ENCODE measurements at places on chromosomes 3 and 15.

GRCh38 chr15:66822114-66822513 lies 120.1 kb downstream of the SMAD6 start:
- DNase-seq = no peak

DNA sequence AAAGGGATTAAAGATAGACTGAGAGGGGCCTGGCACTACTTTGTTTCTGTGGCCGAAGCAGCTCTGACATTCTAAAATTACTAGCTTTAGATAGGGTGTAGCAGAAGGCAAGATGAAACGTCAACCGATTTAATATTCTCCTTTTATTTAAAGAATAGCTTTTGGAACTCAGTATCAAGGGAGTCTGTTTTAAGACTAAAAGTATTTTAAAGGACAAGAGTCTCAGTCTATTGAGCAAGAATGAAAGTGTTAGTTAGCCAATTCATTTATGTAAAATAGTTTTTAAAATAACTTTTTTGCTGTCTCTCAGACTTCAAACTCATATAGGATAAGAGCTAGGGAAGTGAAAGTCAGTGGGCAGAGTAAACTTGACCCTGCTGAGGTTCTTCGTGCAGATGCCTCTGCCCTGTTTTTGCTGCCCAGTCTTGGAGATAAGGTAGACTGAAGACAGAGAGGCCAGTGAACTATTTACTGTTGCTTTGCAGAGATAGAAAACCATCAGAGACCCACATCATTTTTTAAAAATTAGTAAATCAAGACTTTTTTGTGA lies 1090.9 kb downstream of the ROBO2 start:
- no peak for DNase-seq

GRCh38 chr15:52677593-52678467 lies 1.4 kb downstream of the ATOSA start:
- peak; percentile 38 for DNase-seq

DNA sequence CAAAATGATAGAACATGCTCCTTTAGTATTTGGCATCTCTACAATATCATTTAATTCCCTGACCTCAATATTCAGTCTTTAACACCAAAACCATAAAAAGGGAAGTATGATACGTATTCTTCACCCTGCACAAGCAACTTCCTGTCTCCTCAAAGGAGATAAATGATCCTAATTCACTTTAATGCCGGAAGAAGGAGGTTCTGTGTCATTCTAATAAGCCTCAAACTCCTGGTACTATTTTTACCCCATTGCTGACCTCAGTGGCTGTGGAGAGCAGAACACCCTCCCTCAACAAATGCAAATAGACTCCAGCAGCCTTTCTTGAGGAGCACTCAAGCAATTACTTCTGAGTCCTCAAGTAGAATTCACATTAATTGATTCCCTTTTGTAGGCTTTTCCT lies 173.3 kb downstream of the TMEM108 start:
- no peak for DNase-seq

GRCh38 chr3:128217702-128218547 lies 64.6 kb downstream of the EEFSEC start:
- no peak for DNase-seq

GRCh38 chr15:92157666-92158298 lies 235.9 kb upstream of the ST8SIA2 start:
- no peak for DNase-seq

DNA sequence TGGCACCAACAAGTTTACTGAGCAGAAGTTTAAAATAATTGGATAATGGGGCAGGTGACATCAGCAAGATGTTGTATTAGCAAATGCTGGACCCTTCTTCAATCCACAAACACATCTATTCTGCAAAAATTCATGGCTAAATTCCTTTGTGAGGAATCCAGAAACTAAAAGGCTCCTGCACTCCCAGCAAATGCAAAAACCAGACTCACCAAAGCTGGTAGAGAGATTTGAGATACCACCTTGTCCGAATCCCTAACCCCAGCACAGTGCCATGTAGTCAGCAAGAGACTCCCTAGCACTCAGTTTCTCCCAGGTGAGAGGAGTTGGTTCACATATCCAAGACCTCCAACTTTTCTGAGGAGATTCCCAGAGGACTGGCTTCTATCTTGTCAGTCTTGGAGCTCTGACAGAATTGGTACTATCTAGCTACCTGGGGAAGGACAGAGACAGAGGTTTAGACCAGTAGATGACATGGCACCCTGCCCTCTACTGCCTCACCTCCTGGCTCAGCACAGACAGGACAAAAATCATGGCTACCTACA lies 21.8 kb downstream of the GREM1 start:
- DNase-seq = no peak

DNA sequence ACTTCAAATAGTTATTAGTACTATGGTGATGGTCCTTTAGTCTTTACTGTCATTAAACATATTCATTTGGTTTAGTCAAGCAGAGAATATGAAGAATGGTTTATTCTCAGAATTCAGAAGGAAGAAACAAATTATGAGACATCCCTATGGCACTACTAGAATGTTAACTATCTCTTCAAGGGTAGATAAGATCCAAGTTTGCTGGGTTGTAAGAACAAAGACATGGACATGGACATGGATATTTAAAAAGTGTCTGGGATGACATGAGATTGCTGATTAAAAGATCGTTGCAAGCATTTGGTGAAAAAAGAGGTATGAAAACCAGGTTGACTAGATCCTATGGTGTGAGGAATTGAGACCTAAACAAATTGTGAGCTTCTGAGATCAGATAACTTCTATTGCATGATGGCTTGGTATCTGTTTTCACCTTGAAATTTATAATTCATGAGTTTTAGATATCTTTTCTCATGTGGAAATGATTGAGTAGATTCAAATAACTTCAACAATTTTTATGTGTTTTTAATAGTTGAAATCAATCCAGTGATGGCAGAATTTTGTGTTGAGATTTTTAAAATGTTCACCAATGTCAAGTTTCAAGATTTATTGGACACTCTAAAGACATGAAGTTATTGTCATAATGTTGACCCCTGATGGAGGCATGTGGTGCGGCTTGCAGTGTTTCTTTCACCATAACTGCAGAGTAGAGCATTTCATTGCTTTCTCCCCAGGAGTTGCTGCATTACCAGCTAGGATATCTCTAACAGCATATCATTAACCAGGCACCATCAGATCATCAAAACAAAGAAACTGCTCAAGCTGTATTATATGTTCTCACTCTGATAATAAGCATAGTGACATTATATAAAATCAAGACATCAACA lies 72.6 kb downstream of the NAALADL2 start:
- DNase-seq = no peak

DNA sequence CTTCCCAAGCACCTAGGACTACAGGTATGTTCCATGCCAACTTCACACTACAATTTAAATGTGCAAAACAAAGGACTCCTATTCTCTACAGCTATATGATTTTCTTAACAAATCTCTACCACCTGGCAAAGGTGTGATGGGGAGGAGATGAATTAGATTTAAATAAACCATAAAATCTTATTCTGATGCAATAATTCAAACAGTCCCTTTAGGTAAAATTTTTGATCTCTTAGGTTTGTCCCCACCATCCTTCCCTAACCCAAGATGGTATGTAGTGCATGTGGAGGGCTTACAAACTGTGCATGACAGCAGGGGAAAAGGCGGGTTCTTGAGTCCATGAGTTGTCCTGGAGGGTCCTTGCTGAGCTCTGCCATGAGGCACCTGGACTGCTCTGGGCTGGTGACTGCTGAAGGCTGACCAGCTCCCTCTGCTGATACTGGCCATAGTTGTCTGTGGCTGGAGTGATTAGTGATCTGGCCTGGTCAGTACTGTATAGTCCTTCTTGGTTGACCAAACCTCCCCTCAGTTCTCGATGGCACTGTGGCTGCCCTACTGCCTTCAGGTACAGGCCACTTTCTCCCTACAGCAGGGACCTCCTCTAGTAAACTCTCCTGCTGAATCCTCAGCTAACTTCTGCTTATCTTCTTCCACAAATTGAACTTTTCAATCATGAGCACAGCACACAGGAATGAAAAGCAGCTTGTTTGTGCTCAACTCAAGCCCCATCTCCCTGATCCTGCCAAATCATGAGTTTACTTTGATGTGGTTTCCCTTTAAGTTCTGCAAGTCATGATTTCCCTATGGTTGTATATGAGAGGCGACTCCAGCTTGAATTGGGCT lies 30.1 kb downstream of the CFAP161 start:
- DNase-seq = no peak

DNA sequence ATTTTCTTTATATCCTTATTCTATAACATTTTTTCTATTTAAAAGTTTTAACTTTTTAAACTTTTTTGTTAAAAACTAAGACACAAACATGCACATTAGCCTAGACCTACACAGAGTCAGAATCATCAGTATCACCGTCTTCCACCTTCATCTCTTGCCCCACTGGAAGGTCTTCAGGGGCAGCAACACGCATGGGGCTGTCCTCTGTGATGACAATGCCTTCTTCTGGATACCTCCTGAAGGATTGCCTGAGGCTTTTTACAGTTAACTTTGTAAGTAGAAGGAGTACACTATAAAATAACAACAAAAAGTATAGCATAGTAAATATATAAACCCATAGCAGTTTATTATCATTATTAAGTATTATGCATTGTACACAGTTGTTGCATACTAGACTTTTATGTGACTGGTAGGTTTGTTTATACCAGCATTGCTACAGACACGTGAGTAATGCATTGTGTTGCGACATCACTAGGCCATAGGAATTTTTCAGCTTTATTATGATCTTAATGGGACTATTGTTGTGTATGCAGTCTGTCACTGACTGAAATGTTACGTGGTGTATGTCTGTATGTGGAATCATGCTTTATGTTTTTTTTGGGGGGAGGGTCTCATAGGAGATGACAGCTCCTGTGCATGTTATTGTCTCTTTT lies 18.2 kb downstream of the ATP1B3 start:
- DNase-seq = peak; percentile 65

GRCh38 chr15:68370768-68371151 lies 61.2 kb downstream of the ITGA11 start:
- DNase-seq = no peak

GRCh38 chr3:105865016-105865623 lies 3.7 kb downstream of the CBLB start:
- no peak for DNase-seq

GRCh38 chr15:94237903-94238302 lies 6.5 kb downstream of the MCTP2 start:
- no peak for DNase-seq

DNA sequence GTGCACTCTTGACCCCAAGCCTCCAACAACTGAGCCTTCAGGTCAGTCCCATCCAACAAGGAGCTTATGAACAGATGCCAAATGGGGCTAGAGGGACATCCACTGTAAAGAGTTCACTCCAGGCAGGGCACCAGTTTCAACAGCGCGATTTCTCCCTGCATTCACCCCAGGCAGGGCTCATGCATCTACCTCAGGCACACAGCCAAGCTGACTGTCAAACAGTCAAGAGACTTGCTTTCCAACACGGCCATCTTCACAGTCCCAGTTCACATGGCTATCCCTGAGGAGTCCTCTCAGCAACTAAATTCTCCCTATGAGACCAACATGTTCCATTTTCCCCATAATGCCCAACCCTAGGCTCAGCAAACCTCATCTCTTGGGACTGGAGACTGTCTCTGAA lies 17.7 kb downstream of the SLC25A20 start:
- DNase-seq = no peak

- DNase-seq = no peak
These were observed 18.5 kb downstream of the MIX23 start for GRCh38 chr3:122364490-122364889.

DNA sequence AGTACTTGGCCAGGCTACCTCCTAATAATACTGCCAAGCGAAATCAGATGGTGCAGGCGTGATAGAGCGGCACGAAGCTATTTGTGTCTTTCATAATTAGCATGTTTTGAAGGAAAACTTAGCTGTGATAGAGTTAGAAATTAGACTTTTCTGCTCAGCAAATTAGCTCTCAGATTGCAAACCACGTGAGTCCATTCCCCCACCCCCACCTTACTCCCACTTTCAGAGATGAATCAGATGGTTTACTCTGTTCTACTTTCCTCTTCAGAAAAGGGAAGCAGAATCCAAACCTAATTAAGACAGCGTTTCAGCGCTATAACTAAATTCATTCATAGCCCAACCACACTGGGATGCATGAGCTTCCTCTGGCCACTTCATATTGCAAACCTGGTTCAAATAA lies 214.6 kb downstream of the SLCO3A1 start:
- no peak for DNase-seq

- peak; percentile 89 for DNase-seq
These were observed 49.1 kb downstream of the DNASE1L3 start for GRCh38 chr3:58161435-58162398.

GRCh38 chr3:12541625-12542024 lies 3.7 kb downstream of the MKRN2OS start:
- DNase-seq = no peak

DNA sequence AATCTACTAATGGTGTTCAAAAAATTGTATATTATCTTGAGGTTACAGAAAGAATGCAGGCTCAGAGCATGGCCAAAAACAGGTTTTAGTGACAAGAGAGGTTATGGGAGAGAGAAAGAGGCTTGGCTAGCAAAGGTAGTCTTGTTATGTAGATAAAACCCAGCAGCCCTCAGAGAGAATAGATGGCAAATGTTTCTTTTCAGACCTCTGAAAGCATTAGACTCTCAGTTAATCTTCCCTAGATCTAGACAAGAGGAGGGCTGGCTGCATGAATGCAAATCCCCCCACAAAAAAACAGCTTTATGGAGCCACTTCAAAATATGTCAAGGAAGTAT lies 62.2 kb downstream of the OSTN start:
- DNase-seq = no peak

GRCh38 chr3:12584083-12584482 lies 27.2 kb downstream of the MKRN2 start:
- no peak for DNase-seq

DNA sequence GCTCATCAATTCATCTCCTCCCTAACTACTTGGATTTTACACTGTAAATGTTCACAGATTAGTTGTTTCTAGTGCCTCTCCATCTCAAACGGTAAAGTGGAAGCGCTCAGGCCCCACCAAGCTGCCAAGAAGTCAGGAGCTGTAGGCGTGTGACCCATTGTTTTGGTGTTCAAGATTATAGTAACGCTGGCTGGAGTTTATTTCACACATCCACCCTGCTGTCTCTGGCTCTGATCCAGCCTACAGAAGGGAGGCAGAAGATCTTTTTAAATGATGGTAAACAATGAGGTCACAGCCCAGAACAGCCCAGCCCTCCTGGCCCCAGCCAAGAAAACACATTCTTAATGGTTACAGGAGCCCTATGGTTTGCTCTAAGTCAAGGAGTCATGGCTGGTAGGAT lies 25.7 kb upstream of the GALNT15 start:
- peak; percentile 90 for DNase-seq

Measured in GM04504 (cell line).